ENCODE measurements at places on chromosomes 5 and 9.
A peak's percentile ranks its signal among the peaks of the same experiment; 100 is the strongest.

DNA sequence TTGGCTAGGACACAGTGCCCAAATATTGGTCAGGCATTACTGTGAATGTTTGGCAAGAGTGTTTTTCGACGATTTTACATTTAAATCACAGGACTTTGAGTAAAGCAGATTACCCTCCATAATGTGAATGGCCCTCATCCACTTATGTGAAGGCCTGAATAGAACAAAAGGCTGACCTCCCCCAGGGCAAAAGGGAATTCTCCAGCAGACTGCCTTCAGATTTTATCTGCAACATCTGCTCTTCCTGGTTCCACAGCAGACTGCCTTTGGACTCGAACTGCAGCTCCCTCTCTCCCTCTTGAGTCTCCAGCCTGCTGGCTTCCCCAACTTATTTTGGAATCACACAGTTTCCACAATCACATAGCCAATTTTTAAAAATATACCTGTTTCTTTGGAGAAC lies 7.1 kb upstream of the TMEM215 start:
- DNase-seq: no peak

DNA sequence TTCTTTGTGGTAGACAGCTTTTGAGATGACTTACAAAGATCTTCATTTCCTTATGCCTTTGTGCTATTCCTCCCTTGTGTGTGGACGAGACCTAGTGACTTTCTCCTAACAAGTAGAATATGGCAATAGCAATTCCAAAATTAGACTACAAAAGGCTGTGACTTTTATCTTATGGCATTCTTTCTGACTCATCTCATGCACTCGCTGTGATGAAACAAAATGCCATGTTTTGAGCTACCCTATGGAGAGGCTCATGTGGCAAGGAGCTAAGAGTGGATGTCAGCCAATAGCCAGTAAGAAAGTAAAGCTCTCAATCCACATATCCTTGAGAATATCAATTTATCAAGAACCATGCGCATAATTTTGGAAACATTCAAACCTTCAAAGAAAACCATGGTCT lies 380.5 kb upstream of the SMC2 start:
- DNase-seq: no peak

DNA sequence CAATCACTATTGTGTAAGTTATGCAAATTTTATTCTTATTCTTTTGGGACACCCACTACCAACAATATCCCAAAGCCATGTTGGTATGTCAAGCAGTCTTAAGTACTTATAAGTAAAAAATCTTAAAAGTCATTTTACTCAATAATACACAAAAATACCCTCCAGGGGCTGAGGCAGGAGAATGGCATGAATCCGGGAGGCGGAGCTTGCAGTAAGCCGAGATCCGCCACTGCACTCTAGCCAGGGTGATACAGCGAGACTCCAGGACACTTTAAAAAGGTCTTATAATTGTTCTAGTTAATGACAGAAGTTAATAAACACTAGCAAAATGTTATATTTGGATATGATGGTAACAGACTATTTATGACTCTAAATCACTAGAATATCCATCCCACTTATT lies 16.8 kb downstream of the CLINT1 start:
- no peak for DNase-seq

DNA sequence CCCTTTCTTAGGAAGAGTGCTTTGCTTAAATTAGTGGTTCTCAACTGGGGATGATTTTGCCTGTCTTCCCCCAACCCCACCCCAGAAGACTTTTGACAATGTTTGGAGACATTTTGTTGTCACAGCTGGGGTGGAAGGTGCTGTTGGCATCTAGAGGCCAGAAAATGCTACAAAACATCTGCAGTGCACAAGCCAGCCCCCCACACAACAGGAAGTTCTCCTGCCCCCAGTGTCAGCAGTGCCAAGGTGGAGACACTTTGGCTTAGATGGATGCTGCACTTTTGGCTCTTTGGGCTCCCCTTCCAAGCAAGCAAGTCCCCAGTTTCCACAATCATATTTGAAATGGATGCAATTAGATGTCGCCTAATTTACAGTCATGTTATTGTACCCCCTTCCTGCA lies 2.7 kb downstream of the HEMGN start:
- no peak for DNase-seq

DNA sequence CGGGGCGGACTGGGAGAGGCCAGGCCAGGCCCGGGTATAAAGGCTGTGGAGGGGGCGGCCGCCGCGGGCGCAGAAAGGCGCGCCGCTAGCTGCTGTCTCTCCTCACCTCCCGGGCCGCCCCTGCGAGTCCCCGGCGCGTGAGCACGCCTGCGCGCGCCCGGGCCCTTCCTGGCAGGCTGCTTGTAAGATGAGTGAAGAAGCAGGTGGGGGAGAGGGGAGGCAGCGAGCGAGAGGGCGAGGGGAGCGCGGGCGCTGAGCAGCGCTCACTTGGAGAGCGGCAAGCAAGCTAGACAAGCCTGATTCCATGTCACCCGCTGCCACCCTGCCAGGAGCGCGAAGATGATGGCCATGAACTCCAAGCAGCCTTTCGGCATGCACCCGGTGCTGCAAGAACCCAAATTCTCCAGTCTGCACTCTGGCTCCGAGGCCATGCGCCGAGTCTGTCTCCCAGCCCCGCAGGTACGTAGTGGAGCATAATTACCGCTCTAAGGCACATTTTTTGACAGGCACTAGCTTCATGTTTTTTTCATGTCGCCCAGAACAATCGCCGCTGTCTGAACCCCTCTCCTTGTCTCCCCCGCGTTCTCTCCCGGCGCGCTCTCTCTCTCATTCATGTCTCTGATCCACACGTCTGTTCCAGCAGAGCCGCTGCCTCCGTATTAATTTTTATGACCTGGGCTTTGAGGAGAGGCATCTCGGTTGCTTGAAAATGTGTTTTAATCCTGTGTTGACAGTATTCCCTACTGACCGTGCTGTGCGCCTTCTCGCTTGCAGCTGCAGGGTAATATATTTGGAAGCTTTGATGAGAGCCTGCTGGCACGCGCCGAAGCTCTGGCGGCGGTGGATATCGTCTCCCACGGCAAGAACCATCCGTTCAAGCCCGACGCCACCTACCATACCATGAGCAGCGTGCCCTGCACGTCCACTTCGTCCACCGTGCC lies at the start of gene POU4F3:
POU4F3 (plus strand) TSS at position 66 of the 941 bp plus-strand sequence; CDS start at position 340, 274 bp downstream.
- DNase-seq: no peak

DNA sequence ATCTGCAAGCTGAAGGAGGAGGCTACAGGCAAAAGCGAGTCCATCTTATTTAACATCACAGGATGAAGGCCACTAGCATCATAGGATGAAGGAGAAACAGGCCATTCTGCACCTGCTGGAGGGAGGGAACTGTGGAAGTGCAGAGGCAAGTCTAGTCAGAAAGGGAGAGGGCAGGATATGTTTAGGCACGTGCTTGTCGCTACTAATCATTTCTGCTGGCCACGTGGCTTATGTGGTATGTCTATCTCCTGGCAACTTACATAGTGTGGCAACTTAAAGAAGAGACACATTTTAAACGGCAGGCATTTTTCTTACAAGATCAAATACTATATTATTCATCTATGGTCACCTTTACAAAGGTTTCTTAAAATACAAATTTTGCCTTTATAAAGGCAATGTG lies 74.0 kb downstream of the GNAQ start:
- DNase-seq: no peak

- DNase-seq: no peak
These were observed 26.4 kb downstream of the LURAP1L start for GRCh38 chr9:12801187-12801586.

DNA sequence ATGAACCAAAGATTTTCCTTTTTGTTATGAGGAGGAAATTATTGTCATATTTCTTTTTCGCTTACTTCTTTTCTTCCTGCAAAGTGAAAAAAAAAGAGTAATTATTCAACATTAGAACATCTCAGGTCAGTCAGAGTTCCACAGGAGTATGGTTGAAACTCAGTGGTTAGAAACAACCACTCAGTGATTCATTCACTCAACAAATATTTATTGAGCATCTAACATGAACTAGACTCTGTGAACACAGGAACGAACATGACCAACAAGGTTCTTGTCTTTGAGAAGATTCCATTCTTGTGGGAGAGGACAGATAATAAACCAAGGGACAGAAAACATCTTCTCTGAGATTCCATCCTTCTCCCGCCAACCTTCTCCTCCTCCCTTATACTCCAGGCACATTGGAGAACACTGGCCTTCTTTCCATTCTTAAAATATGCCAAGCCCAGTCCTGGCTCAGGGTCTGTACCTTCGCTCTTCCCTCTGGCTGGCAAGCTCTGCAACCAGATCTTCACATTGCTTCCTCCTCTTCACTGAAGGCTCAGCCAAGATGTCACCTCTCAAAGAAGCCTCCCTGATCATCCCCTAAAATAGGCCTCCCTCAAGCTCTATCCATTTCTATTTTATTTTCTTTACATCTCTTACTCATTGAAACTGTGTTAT lies 6.8 kb upstream of the GRAMD2B start:
- no peak for DNase-seq

GRCh38 chr9:36151316-36152210 lies 15.0 kb downstream of the GLIPR2 start:
- no peak for DNase-seq

DNA sequence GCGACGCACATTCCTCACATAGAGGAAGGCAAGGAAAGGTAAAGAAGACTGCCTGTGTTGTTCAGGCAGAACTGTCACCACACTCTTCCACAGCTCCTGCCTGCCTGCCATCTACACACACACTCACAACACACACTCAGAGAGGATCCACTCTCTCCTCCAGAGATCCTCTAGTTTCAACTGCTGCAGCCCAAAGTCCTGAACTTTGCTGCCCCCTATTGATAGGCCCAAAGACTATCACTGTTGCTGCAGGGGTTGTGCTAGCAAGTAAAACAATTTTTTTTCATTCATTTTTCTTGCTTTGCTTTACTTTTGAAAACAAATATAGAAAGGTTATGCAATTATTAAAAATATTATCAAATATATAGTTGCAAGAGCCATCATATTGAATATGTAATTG lies 5.9 kb upstream of the CFAP90 start:
- peak; percentile 53 for DNase-seq

- no peak for DNase-seq
These were observed 3.6 kb downstream of the DNAJC18 start for GRCh38 chr5:139435676-139436075.

- DNase-seq: no peak
These were observed 135.4 kb downstream of the RGS3 start for GRCh38 chr9:113598883-113599282.

DNA sequence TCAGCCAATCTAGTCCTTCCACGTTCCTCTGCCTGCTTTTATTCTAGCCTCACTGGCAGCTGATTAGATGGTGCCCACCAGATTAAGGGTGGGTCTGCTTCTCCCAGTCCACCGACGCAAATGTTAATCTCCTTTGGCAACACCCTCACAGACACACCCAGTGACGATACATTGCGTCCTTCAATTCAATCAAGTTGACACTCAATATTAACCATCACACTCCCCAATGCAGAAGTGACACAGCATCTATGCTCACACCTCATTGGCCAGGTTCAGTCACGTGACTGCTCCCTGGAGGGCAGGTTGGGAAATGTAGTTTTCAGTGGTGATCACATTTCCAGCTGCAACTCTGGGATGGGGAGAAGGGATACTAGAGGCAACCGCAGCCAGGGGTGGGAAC lies 13.0 kb downstream of the SUSD3 start:
- DNase-seq: peak; percentile 50

DNA sequence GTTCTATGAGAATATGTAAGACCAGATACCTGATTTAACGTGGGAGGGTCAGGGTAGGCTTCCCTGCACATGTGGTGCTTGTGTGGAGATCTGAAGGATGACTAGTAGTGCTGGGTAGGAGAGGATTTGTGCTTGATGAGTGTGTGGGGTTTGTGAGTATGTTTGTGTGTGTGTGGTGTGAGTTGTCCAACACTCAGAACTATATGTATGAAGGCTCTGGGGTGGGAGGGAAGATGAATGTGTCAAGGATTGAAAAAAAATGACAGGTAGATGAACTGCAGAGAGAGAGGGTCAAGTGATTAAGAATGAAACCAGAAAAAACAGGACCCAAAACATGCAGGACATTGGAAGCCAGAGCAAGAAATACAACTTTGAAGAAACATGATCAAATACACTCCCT lies 154.6 kb upstream of the NR3C1 start:
- no peak for DNase-seq

DNA sequence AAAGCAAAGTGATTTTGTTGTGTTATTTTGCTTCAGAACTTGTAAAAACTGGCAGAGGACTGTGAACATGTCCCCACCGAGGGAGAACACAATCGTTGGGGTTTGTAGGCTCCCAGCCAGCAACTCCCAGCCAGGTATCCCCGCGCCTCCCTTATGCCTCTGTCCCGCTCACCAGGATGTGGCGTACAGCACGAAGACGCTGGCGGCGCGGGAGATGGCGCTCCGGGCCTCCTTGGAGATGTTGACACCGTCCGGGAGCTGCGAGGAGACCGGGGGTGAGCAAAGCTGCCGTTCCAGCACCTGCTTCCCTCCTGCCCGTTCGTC lies 630 bp downstream of the POLE3 start:
- no peak for DNase-seq

DNA sequence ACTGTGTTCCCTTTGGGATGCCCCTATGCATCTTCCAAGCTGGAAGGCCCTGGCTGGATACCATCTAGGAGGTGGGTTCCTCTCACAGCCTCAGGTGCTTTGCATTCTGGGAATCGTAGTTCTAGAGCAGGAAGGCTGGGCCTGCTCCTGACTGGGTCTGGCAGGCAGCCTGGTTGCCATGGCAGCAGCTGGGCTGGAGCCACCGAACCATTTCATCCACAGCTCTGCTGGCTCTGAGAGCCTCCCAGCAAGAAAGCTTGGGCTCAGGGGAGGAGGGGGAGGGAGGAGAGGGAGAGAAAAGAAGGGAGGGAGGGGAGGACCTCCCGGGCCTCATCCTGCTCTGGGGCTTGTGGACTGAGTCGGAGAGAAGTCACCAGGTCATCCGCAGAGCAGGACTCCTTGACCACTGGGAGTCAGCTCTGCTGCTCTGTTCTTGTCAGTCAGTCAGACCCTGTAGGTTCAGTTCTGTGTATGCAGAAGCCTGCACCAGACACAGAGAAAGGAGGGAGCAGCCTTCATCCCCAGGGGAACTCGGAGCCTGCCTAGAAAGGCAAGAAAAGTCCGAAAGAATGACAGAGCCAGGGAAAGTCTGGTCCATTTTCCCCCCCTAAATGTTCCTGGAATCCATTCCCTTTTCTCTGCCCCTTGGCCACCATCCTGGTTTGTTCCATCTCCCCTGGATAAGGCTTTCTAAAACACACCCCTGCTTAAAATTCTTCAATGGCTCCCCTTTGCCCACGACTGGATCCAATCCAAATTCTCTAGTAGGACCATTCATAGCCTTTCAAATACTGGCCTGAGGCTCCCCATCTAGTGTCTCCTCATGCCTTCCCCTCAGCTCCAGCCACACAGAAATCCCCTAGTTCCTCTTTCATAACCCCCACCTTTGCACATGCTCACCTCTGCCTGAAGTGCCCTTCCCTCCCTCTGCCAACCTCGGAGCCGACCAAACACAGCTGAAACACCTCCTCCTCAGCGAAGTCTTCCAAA lies 65.4 kb upstream of the ARAP3 start:
- peak; percentile 70 for DNase-seq

DNA sequence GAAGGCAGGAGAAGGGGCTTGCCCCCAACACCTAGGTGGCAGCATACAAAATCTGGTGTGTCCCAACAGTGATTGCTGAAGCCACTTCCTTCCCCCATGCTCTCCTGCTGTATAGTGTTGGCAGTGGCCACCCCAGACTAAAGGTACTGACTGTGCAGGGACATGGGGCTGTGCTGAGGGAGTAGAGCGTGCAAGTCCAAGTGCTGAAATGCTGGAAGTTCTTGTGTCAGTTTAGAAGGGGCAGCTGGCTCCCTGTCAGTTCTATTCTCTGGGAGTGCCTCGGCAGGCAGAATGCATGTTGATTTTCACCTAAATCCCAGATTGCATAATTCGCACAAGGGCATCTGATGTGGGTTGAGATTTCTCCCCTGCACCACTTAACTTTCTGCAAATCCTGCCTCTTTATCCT lies 68.6 kb downstream of the GDNF start:
- peak; percentile 32 for DNase-seq

GRCh38 chr5:146917931-146918330 lies 39.4 kb upstream of the PPP2R2B start:
- no peak for DNase-seq

All from tongue (tissue), 3 donors.